ENCODE measurements at places on chromosomes 1 and 21. TPM values are rescaled to one million over a fixed set of nuclear protein-coding genes. Genes with fewer than 3 reads are reported as not detected.

HUNK gene
- total RNA-seq = 13.1 TPM

OR2AK2 gene
- total RNA-seq = 6.6 TPM

LMOD1 gene
- total RNA-seq = 0.31 TPM

SPRR1A gene
- total RNA-seq = not detected

Measured in parietal lobe (tissue), 2 donors.